NCI-H1092 treated with DMSO at 0.1 percent for 48 hours (cell line): ENCODE measurements at places on chromosomes 6 and 20.

DNA sequence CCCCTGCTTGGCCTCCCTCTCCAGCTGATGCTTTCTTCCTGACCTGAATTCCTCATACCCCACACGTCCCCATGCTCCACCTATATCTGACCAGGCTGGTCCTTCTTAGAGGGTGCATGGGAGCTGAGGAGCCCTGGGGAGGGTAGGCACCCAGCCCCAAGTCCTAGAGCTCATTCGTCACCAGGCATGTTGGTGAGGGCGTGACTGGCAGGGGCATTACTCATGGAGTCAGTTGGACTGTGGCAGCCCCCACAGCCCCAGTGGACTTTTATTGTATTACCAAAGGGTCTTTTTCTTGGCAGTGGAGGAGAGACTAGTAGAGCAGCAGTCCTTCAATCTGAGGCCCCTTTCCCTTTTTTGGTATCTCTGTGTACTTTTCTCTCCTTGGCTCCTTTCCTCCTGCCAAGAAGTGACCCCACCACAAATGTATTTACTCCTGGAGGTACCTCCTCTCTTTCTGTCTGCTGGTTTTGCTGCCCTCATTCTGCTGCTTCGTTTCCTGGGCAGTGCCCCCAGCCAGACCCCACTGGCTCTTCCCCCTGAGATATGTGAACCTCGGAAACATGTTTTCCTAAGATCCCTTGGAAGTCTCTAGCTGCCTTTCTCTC lies 10.4 kb upstream of the SGK2 start:
- DNase-seq: no peak

- peak; percentile 56 for DNase-seq
These were observed 112.5 kb downstream of the WDR27 start for GRCh38 chr6:169589293-169589692.

DNA sequence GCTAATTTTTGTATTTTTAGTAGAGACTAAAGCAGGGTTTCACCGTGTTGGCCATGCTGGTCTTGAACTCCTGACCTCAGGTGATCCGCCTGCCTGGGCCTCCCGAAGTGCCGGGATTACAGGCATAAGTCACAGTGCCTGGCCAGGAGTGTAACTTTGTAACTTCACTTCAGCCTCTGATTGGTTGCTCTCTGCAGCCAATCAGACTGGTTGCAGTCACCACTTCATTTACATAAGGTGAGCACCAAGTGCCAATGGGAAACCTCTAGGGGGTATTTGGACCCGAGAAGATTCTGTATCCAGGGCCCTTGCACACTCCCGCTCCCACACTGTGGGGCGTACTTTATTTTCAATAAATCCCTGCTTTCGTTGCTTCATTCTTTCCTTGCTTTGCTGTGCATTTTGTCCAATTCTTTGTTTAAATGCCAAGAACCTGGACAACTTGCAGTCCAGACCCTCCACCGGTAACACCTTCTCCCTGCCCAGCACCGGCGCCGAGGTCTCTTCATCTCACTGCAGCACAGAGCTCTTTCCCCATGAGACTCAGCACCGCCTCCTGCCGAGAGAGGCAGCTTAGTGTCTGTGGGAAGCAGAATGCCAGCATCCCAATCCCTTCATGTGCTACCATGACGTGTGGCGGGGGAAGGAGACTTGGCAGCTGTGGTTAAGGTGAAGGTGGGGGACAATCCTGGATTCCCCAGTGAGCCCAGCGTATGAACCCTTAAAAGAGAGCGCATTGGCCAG lies 14.0 kb upstream of the MRGBP start:
- no peak for DNase-seq

- DNase-seq: peak; percentile 80
These were observed 65.8 kb upstream of the CCDC167 start for GRCh38 chr6:37565267-37566110.

DNA sequence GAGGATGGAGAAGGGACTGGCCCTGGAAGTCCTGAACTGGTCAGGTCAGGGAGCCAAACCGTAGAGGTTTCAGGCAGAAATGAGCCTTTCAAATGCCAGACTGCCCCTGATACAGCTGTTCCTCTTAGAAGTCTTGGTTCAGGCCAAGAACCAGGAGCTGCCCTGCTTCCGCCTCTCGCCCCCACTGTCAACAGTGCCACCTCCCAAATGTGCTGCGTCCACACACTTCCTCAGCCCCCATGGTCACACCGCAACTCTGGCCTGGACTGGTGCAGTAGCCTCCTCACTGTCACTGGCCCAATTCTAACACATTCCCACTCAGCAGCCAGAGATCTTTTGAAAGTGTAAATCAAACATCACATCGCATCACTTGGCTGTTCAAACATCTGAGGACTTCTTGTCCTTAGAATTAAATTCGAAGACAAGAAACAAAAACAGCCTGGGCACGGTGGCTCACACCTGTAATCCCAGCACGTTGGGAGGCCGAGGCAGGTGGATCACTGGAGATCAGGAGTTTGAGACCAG lies 69.7 kb downstream of the STK35 start:
- no peak for DNase-seq
